WTC11 (cell line): ENCODE measurements at places on chromosomes 3 and 15.

DNA sequence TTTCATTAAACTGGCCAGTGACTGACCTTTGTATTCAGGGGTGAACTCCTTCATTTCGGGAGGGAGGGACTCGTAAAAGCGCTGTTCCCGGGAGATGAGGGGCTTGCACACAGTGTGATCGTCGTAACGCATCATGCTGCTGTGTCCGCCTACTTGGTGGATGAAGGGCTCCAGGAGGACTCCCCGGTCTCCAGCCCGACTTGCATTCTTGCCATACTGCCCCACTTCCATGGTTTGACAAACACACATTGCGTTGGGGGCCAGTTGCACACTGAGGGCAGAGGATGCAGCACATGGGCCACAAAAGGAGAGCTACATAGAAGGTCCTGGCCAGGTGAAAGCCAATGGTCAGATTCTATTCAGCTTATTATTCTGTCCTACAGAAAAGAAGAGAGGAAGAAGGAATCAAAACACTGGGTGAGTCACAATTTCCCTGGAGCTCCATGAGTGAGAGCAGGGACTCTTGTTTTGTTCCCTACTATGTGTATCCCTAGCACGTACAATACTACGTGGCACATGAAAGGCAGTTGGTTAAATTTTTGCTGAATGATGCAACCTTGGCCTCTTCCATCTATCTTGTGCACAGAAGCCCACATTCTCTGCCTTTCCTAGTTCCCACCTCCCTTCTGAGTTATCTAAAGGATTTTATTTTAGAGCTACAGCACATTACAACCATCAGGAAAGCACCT lies 24.2 kb upstream of the GMPPB start:
- H3K4me3 ChIP-seq: no peak overlapping the region
- no peak for DNase-seq
- H3K4me1 ChIP-seq: no peaks in the 10 kb centered on the region
- peaks cover 17% of the 10 kb centered on the region for H3K36me3 ChIP-seq

- peaks cover 34% of the 10 kb centered on the region for H3K27me3 ChIP-seq
- H3K27ac ChIP-seq: peak overlapping the region; percentile 62
- H3K4me1 ChIP-seq: peaks cover 82% of the 10 kb centered on the region
Observed at GRCh38 chr3:111915905-111916304, 56.8 kb downstream of the PHLDB2 start.

DNA sequence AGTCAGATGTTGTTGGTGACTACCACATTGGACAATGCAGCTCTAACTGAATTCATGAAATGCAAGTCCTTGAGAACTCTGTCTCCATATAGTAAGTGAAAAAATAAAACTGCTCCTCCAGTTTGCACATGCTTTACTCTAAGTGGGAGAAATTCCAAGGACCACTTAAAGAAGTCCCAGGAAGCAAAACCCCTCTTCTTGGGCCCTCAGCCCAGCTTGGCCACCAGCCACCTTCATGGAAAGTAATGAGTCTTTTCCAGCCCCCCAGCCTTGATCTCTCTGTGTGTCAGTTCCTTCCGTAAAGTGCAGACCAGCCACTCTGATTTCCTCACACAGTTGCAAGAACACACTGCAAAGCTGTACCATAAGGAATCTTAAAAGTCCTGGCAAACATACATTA lies 34.5 kb downstream of the DAPK2 start:
- H3K36me3 ChIP-seq: no peaks in the 10 kb centered on the region
- no peaks in the 10 kb centered on the region for H3K27me3 ChIP-seq
- DNase-seq: no peak
- H3K4me1 ChIP-seq: peaks cover 6% of the 10 kb centered on the region; the same call in 1 of the 2 replicates
- no peak overlapping the region for H3K4me3 ChIP-seq
- H3K27ac ChIP-seq: no peak overlapping the region

GRCh38 chr15:95302809-95303208 lies 1027.7 kb upstream of the NR2F2 start:
- DNase-seq: no peak
- no peaks in the 10 kb centered on the region for H3K4me1 ChIP-seq

DNA sequence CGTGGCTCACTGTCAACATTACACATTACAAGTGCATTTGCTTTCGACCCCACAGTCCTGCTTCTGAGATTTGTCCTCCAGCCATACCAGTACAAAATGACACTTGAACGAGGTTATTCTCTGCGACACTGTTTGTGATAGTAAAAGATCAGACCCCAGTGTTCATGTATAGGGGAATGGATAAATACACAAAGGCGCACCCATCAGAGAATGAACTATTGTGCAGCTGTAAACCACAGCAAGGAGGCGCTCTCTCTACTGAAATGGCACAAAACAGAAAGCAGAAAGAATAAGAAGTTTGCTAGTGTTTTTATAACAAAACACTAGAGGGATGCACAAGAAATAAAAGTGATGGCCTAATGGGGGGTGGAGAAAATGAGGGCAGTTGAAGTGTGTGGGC lies 4.9 kb upstream of the CHSY1 start:
- peaks cover 49% of the 10 kb centered on the region for H3K4me1 ChIP-seq
- no peak overlapping the region for H3K27ac ChIP-seq
- no peak overlapping the region for H3K4me3 ChIP-seq
- H3K27me3 ChIP-seq: no peaks in the 10 kb centered on the region
- DNase-seq: no peak
- H3K36me3 ChIP-seq: no peaks in the 10 kb centered on the region

DNA sequence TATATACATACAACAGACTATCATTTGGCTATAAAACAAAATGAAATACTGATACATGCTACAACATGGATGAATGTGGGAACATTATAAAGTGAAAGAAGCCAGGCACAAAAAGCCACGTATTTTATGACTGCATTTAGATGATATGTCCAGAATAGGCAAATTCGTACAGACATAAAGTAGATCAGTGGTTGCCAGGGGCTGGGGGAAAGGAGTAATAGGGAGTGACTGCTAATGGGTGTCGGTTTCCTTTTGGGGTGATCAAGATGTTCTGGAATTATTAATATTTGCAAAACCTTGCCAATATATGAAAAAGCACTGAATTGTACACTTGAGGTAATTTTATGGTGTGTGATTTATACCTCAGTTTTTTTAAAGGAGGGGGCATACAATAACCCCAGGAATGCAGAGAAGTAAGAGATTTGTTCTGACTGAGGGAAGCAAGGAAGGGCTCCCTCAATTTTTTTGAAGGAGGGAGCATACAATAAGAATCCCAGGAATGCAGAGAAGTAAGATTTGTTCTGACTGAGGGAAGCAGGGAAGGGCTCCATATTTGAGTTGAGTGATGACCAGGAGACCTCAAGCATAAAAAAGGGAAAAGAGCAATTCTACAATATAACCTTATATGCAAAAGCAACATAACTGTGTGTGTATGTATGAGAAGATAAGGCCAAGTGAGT lies 6.2 kb downstream of the PSMD6 start:
- H3K4me3 ChIP-seq: no peak overlapping the region
- no peak for DNase-seq
- H3K4me1 ChIP-seq: peaks cover 3% of the 10 kb centered on the region
- H3K27me3 ChIP-seq: no peaks in the 10 kb centered on the region
- H3K36me3 ChIP-seq: peaks cover 77% of the 10 kb centered on the region

- H3K27ac ChIP-seq: peak overlapping the region; percentile 69; the same call in 1 of the 2 replicates
- H3K4me1 ChIP-seq: peaks cover 61% of the 10 kb centered on the region
- H3K36me3 ChIP-seq: peaks cover 8% of the 10 kb centered on the region
- H3K4me3 ChIP-seq: no peak overlapping the region
- no peak for DNase-seq
Observed at GRCh38 chr3:95350049-95350448, 1287.2 kb downstream of the NSUN3 start.

- H3K27ac ChIP-seq: no peak overlapping the region
- no peak for DNase-seq
- H3K36me3 ChIP-seq: peaks cover 10% of the 10 kb centered on the region
Observed at GRCh38 chr3:57890874-57891273, 117.3 kb upstream of the FLNB start.

DNA sequence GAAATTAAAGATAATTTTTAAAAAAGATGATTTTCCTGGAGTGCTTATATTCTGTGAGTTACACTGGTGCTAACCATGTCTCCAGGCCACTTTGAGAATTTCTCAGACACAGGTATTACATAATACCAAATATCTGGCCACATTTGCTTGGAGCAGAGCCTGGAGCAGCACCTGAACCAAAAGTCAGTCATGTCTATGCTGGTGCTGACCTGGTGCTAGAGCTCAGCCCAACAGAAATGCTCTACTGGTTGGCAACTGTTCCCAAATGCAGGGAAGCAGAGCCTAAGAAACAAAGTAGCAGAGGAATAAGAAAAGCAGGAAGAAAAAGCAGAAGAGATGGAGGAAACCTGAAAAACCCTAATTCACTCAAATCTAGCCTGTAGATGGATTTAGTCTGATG lies 135.7 kb upstream of the SLC7A14 start:
- H3K4me3 ChIP-seq: no peak overlapping the region
- no peaks in the 10 kb centered on the region for H3K27me3 ChIP-seq
- no peak overlapping the region for H3K27ac ChIP-seq
- peaks cover 5% of the 10 kb centered on the region for H3K4me1 ChIP-seq
- no peaks in the 10 kb centered on the region for H3K36me3 ChIP-seq

DNA sequence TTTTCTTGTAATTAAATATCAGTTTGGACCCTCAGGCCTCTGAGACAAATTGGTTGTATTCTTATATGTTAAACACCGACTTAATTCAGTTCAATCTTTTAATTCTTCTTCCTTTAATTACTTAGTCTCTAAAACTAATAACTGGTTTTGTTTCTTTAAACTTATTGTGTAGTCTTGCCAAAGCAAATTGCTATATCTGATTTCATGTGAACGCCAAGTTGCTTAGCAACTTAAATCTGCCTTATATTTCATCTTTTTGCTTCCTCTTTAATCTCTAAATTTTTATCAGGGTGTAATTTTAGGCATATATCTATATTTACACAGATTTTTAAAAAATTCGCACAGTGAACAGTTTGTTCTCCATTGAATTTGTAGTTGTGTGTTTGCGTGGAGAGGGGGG lies 82.2 kb downstream of the CADM2 start:
- 0 out of 2 replicates have a peak overlapping the region, but pooled peaks have one; percentile 62 for H3K27ac ChIP-seq
- no peak for DNase-seq
- H3K4me3 ChIP-seq: no peak overlapping the region
- H3K4me1 ChIP-seq: peaks cover 36% of the 10 kb centered on the region

- peaks cover 8% of the 10 kb centered on the region for H3K4me1 ChIP-seq
- no peak for DNase-seq
- H3K36me3 ChIP-seq: no peaks in the 10 kb centered on the region
- no peaks in the 10 kb centered on the region for H3K27me3 ChIP-seq
- no peak overlapping the region for H3K27ac ChIP-seq
Observed at GRCh38 chr15:25905140-25905539, 42.0 kb upstream of the ATP10A start.

GRCh38 chr3:23644099-23644498 lies 161.7 kb upstream of the UBE2E1 start:
- H3K36me3 ChIP-seq: peaks cover 15% of the 10 kb centered on the region
- no peak overlapping the region for H3K4me3 ChIP-seq
- H3K27me3 ChIP-seq: peaks cover 4% of the 10 kb centered on the region; the same call in 1 of the 2 replicates
- no peak for DNase-seq
- peaks cover 47% of the 10 kb centered on the region for H3K4me1 ChIP-seq
- H3K27ac ChIP-seq: no peak overlapping the region

DNA sequence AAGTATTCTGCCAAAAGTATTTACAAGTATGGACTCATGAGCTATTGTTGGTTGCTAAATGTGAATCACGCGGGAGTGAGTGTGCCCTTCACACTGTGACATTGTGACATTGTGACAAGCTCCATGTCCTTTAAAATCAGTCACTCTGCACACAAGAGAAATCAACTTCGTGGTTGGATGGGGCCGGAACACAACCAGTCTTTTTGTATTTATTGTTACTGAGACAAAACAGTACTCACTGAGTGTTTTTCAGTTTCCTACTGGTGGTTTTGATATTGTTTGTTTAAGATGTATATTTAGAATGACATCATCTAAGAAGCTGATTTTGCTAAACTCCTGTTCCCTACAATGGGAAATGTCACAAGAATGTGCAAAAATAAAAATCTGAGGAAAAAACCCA lies 30.3 kb downstream of the SYNM start:
- no peak for DNase-seq
- H3K27ac ChIP-seq: no peak overlapping the region
- peaks cover 14% of the 10 kb centered on the region; the same call in 1 of the 2 replicates for H3K36me3 ChIP-seq
- no peaks in the 10 kb centered on the region for H3K27me3 ChIP-seq

DNA sequence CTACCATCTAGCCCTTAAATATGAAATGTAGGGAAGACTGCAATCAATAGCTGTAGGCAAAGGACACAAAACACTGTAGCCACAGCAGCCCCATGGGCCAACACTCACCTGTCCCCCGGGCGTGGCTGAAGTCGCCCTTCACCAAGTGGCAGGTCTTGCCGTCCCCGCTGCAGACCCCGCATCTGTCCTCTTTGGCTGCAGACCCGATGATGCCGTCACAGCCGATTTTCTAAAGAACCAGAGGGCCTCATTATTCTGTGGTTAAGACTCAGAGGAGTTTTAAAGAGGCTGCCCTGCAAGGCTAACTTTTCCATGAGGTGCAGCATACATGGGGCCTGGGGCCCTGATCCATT lies 245.6 kb downstream of the ADAMTS17 start:
- H3K36me3 ChIP-seq: no peaks in the 10 kb centered on the region
- H3K27me3 ChIP-seq: no peaks in the 10 kb centered on the region; the same call in 1 of the 2 replicates
- H3K27ac ChIP-seq: no peak overlapping the region
- DNase-seq: no peak

GRCh38 chr3:162770551-162770950 lies 1273.9 kb downstream of the OTOL1 start:
- no peak for DNase-seq
- no peak overlapping the region for H3K27ac ChIP-seq
- no peak overlapping the region for H3K4me3 ChIP-seq
- peaks cover 67% of the 10 kb centered on the region for H3K27me3 ChIP-seq
- peaks cover 14% of the 10 kb centered on the region for H3K36me3 ChIP-seq
